Bronchial smooth muscle cell (primary cell): ENCODE measurements at places on chromosomes 3 and 15. TPM values are rescaled to one million over a fixed set of nuclear protein-coding genes. Genes with fewer than 3 reads are reported as not detected.

Gene IQSEC1
- total RNA-seq = 11.8 and 13.1 TPM in 2 replicates

Gene FBXL22
- under 0.01 and 0.16 TPM in 2 replicates for total RNA-seq

Gene TGM4
- under 0.01 TPM in 1 of 2 replicates, not detected in the other for total RNA-seq

Gene TMCO5A
- not detected in 2 replicates for total RNA-seq

Gene MESP2
- total RNA-seq = 0.52 and 1.9 TPM in 2 replicates

Gene TMC3
- under 0.01 TPM in 1 of 2 replicates, not detected in the other for total RNA-seq

Gene ZDHHC19
- not detected in 2 replicates for total RNA-seq

Gene HIGD2B
- under 0.01 TPM in 1 of 2 replicates, not detected in the other for total RNA-seq

Gene ISL2
- total RNA-seq = 1.1 and 6.7 TPM in 2 replicates

Gene SCAANT1
- total RNA-seq = not detected in 2 replicates

Gene DNAJA4
- 1.2 and 1.4 TPM in 2 replicates for total RNA-seq

Gene IRAK2
- 4.9 and 5.2 TPM in 2 replicates for total RNA-seq

Gene GADL1
- total RNA-seq = 1.1 and 1.9 TPM in 2 replicates

Gene KY
- 0.69 and 2.2 TPM in 2 replicates for total RNA-seq

Gene TUSC7
- total RNA-seq = under 0.01 TPM in 1 of 2 replicates, not detected in the other

Gene SUCNR1
- not detected in 2 replicates for total RNA-seq

Gene CFAP91
- 0.34 and 0.47 TPM in 2 replicates for total RNA-seq

Gene ANKRD63
- total RNA-seq = not detected in 2 replicates

Gene GSK3B
- 26.4 and 27.1 TPM in 2 replicates for total RNA-seq

Gene CTDSPL
- 21.0 and 24.4 TPM in 2 replicates for total RNA-seq

Gene TMEM40
- not detected in 2 replicates for total RNA-seq

Gene MUSTN1
- total RNA-seq = not detected in 2 replicates

Gene NLGN1
- 1.9 and 2.9 TPM in 2 replicates for total RNA-seq

Gene DNAH1
- 2.0 and 4.8 TPM in 2 replicates for total RNA-seq

Gene P2RY1
- 0.26 and 2.5 TPM in 2 replicates for total RNA-seq

Gene CFAP100
- not detected in 2 replicates for total RNA-seq

Gene HGD
- 0.26 and 0.32 TPM in 2 replicates for total RNA-seq

Gene CHD2
- total RNA-seq = 82.0 and 97.1 TPM in 2 replicates

Gene ARNT2
- total RNA-seq = 1.3 and 3.9 TPM in 2 replicates

Gene GPR62
- not detected in 2 replicates for total RNA-seq

Gene EFCC1
- total RNA-seq = under 0.01 TPM in 1 of 2 replicates, not detected in the other

Gene CPA3
- total RNA-seq = not detected in 2 replicates

Gene MCF2L2
- total RNA-seq = 0.09 and 0.32 TPM in 2 replicates

Gene SMCO1
- not detected in 2 replicates for total RNA-seq

Gene SLC2A2
- not detected in 2 replicates for total RNA-seq

Gene TLR9
- under 0.01 and 0.09 TPM in 2 replicates for total RNA-seq

Gene RAB6B
- 0.16 and 0.52 TPM in 2 replicates for total RNA-seq

Gene ZNF662
- 1.3 and 2.0 TPM in 2 replicates for total RNA-seq

Gene HACD2
- total RNA-seq = 6.4 and 7.6 TPM in 2 replicates

Gene SLC28A2
- total RNA-seq = not detected in 2 replicates

Gene ATP10A
- 2.5 and 4.3 TPM in 2 replicates for total RNA-seq

Gene LYZL4
- total RNA-seq = not detected in 2 replicates

Gene PLSCR2
- total RNA-seq = 0.32 TPM in 1 of 2 replicates, not detected in the other

Gene PDIA5
- total RNA-seq = 22.6 and 30.7 TPM in 2 replicates

Gene YEATS2
- 15.4 and 17.9 TPM in 2 replicates for total RNA-seq

Gene BCL2A1
- 1.6 and 8.8 TPM in 2 replicates for total RNA-seq

Gene TTC23
- total RNA-seq = 24.7 and 26.4 TPM in 2 replicates

Gene ALG1L2
- total RNA-seq = not detected in 2 replicates

Gene SCG5
- 12.5 and 24.3 TPM in 2 replicates for total RNA-seq

Gene TMEM266
- 0.16 and 0.17 TPM in 2 replicates for total RNA-seq

Gene DLL4
- total RNA-seq = under 0.01 and 0.16 TPM in 2 replicates

Gene C3orf49
- not detected in 2 replicates for total RNA-seq

Gene GOLGA8J
- total RNA-seq = 0.09 TPM in 1 of 2 replicates, not detected in the other

Gene IL5RA
- under 0.01 TPM in 1 of 2 replicates, not detected in the other for total RNA-seq

Gene BUB1B
- 1.5 and 3.0 TPM in 2 replicates for total RNA-seq

Gene PROK2
- not detected in 2 replicates for total RNA-seq

Gene SERP1
- 87.0 and 124 TPM in 2 replicates for total RNA-seq

Gene CHRM5
- total RNA-seq = under 0.01 TPM in 1 of 2 replicates, not detected in the other
